ENCODE measurements at places on chromosomes 11 and 22.

GRCh38 chr11:66076561-66076960 is 6.5 kb downstream of the PACS1 start:
- no peak for DNase-seq

GRCh38 chr22:32533265-32534111 is 58.9 kb downstream of the FBXO7 start:
- no peak for DNase-seq

GRCh38 chr11:62553080-62553838 is 6.7 kb upstream of the AHNAK start:
- DNase-seq = no peak

- DNase-seq = no peak
Observed at GRCh38 chr11:72618803-72619202, 55.4 kb downstream of the PDE2A start.

- no peak for DNase-seq
Observed at GRCh38 chr11:35340071-35340470, 79.3 kb downstream of the SLC1A2 start.

DNA sequence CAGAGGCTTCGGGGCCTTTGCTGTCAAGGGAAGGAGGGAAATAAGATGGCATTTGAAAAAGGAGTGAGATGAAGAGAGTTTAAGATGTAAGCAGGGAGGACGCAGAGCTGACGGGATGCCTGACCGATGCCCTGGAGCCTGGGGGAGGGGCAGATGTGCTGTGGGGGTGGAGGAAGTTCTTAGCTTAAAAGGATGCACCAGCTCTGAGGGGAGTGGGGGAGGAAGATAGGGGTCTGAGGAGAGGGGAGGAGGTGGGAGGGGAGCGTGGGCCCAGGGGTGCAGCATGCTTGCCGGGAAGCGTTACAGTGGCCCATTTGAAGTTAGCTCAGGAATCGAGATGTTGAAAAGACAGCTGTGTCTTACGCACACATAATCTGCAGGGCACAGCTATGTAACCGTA is 56.3 kb downstream of the RPS6KA4 start:
- DNase-seq = no peak

DNA sequence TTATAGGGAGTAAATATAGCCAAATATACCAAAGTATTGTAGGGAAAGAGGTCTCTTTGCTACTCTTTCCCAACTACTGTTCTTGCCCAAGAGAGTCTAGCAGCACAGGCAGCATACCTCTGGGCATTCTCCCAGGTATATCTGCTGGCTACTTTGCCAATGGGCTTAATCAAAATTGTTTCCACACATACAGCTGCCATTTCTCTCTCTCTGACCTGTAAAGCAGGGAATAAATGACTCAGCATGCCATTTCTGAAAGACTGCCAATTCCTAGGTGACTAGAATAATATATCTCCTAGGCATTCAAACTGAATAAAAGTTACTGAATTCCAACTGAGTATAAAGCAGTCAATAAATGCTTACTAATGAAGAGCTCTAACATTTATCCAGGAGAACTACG is 44.6 kb downstream of the RDX start:
- DNase-seq = no peak
